T-helper 9 cell (primary cell): ENCODE measurements at places on chromosomes 1 and 21.

GRCh38 chr1:59057796-59058195 lies 239.1 kb upstream of the FGGY start:
- no peak for DNase-seq

- DNase-seq = no peak
Observed at GRCh38 chr1:9822897-9823692, 670 bp downstream of the CLSTN1 start.

DNA sequence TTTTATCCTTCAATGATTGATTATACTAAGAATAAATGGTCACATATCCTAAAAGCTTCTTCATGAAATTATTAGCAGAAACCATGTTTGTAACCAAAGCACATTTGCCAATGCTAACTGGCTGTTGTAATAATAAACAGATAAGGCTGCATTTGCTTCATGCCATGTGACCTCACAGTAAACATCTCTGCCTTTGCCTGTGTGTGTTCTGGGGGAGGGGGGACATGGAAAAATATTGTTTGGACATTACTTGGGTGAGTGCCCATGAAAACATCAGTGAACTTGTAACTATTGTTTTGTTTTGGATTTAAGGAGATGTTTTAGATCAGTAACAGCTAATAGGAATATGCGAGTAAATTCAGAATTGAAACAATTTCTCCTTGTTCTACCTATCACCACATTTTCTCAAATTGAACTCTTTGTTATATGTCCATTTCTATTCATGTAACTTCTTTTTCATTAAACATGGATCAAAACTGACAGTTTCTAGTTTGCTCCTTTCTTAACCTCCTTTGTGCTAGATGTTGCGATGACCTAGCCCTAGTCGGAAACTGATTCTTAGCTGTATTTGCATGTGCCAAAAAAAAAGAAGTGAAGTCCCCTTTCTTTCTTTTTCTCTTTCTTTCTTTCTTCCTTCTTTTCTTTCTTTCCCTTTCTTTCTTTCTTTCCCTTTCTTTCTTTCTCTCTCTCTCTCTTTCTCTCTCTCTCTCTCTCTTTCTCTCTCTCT lies 45.1 kb downstream of the MAP3K7CL start:
- DNase-seq = no peak

GRCh38 chr1:6886523-6886922 lies 101.3 kb downstream of the CAMTA1 start:
- no peak for DNase-seq

DNA sequence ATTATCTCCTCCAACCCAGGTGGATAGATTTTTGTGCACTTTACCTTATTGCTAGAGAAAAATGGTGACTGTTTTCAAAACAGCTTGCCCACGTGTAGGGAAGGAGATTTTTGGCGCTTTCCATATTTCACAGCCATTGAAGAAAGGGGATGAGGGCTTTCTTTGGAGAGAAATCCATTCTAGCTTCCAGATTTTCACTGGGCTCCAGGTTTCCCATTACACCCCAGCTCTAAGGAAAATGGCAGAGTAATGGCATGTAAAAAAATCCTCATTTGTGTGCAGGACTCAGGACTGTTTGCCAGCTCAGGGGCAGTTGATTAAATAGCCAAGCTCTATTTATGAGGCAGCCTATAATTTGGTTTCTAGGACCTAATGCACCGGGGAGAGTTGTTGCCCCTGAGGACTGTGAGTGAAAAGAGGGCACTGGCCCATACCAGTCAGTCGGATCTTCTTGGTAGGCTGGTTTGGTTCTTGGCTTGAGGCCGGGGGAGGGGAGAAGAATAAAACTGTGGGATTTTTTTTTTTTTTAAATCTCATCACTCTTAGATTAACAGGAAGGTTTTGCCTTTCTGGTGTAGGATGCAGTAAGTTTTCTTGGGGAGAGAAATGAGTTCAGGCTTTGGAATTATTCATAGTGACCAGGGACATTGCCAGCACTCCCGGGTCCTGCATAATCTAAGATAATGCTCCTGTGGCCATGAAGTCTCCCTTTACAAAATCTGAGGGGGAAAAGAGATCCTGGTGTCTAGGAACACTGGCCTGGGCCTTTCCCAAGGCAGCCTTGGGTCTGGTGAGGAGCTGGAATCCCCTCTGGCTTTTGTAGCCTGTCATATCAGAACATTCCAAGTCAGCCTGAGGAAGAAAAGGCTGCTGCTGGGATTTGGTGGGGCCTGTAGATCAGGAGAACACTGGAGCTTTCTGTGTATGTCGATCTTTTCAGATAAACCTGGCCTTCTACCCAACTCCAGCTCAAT lies 1.9 kb upstream of the ARID1A start:
- DNase-seq = no peak

DNA sequence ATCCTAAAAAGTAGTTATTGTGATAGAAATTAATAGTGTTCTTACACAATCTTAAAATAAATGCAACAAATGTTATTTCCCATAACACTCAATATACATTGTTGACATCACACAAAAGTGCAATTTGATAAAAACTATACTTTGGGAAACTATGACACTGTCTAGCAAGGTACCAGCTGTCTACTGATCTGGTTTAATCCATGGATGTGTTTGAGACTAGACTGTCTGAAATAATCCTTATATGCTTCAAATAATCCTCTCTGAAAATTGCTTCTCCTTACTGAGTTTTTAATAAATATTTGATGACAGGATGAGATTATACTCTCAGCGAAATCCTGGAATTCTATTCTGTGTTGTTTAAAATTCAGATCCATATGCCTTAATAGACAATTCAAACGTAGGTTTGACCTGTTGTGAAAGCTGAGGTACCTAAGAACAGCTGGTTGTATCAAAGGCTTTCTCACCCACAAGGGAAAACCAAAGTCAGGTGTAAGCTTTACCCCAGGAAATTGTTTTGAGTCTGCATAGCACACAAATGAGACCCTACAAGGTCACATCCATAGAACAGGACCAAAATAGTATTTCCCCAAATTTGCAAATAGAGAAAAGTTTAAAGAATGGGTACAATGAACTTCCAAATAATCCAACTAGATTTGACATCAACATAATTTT lies 8.8 kb upstream of the GFI1 start:
- no peak for DNase-seq

DNA sequence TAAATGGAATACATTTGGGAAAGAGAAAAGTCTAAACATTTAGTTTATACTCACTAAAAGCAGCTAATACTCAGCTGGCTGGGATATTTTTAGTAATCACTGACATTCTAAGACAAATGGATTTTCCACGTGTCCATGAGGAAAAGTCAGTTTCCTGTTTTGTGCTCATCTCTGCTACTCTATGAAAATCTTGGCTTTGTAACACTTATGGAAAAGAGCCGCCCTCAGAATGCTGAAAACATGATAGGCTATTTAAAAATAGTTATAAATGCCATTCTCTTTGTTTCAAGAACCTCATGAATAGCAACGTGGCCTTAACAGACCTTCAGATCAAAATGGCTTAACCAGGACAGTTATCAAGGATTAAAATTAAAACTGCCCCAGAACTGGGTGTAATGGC lies 29.9 kb downstream of the MRAP start:
- no peak for DNase-seq

DNA sequence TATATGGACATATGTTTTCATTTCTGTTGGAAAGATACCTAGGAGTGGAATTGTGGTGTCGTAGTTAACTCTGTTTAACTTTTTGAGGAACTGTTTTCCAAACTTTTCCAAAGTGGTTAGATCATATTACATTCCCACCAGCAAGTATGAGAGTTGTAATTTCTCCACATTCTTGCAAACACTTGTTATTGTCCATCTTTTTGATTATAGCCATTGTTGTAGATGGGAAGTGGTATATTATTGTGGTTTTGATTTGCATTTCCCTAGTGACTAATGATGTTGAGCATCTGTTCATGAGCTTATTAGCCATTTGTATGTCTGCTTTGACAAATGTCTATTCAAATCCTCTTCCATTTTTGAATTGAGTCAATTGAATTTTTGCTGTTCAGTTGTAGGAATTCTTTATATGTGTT lies 19.8 kb downstream of the CAMTA1 start:
- DNase-seq = no peak

DNA sequence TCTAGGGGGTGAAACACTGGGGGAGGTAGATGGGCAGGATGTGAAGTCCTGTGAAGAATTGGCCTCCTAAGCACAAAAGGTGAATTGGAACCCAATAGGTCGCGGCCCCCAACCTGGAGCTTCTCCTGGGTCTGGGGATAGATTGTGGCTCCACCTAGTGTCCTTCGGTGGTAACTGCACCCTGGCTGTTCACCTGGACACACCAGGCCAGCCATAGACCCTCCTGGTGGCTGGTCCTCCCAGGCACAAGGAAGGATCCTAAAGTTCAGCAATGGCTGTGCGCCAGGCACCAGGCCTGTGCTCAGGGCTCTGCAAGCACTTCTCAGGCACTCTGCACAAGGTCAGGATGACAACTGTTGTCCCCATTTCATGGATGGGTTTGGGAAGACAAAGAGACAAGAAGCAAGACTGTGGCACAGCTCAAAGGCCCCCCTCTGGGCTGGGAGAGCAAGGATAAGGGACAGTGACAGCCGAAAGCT lies 13.5 kb downstream of the ESPN start:
- DNase-seq = peak; percentile 63

DNA sequence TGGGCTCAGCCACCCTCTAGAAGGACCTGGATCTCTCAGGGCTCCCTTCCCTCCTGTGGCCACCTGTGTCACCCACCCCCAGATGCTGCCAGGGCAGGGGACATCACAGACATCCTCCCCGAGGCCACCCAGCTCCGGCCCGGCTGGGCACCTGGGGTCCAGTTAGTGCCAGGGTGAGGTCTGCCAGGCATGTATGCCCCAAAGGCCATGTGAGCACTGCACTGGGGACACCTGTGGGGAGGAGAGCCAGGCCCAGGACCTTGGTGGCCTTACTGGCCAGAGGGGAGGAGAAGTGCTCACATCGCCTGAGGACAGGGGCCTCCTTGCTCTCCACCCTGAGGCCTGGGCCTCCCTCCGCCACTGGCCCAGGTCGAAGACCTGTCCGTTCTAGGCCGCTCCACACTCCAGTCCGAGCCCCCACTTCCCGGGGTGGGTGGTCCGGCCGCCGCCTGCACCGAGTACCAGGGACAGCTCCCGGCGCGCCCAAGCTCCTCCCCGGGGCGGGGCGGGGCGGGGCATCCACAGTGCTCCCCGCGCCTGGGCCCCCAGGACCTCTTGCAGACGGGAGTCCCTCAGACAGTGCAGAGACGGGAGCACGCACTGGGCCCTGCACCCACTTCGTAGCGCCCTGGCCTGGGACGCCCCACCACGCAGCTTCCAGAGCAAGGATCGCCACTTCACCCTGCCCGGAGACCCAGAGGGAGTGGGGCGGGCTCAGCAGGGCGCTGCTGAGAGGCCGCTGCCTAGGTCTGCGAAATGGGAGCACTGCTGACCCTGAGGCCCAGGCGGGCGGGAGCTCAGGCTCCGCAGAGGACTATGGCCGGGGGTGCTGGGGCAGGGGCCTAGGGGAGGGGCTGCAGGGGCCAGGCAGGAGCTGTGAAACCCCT lies 34.3 kb upstream of the CCDC27 start:
- no peak for DNase-seq

DNA sequence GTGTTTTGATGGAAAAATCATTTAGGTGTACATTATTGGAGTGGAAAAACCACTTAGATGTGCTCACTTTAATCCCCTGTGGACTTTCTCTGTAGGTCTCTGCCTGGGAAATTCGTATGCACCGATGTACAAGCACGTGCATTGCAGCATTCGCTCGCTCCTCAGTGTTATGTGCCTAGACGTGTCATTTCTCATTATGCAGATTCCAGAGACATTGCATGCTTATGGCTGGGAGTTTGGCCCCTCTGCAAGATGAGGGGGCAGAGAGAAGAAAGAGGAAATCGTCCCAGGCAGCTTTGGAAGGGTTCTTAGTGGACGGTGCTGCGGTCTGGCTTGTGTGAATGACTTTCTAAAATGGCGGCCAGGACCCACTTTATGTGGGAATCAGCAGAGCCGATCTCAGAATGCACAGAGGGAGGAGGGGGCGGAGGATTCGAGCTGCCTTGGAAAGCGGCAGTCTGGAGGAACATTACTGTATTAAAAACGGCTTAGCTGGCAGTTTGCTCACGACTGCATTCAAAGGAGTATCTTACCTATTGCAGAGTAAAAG lies 2.3 kb downstream of the SPEN start:
- peak; percentile 5 for DNase-seq

DNA sequence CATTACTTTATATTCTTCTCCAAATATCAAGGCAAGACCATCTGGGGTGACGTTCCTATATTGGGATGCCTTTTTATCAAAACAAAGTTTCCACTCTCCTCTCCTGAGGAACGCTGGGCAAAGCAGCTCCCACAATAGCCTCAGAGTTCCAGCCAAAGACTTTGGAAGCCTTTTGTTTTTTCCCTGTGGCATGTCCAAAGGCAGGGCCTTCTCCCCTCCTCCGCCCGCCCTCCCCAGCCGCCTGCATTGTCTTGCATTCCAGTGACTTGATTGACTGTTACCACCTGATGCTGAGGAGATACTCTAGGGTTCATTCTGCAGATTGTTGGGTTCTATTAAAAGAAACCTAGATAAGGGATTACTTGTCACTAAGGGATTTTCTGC lies 43.5 kb downstream of the PROX1 start:
- no peak for DNase-seq

- no peak for DNase-seq
Observed at GRCh38 chr21:36803051-36803645, 104.2 kb downstream of the SIM2 start.

DNA sequence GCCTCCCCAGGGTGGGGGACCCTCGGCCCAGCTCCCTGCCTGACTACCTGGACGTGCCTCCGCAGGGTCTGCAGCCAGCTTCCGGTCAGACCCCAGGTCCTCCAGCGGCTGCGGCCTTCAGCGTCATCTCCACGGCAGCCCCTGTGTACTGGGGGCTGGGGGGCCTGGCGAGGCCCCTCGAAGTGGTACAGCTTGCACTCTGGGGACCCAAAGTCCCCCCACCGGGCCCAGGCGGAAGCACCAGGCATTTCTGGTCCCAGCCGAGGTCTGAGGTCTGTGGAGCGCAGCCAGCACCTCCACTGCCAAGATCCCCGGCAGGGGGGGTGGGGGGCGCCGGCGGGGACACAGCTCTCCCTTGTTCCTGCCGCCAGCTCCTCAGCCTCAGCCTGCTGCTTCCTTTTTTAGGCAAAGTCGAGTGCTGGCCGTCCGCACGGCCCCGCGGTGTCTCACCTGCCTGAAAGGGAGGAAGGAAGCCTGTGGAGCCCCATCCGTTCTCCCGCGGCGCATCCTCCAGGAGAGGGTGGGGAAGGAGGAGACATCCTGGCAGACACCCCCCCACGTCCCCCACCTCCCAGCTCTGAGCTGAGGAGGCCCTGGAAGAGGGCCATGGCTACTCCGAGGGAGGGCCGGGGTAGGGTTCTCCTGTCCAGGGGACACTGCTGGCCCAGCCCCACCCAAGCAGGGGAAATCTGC lies 1.2 kb upstream of the VWA1 start:
- DNase-seq = no peak
